Activated CD4-positive, alpha-beta T cell treated with anti-CD3 and anti-CD28 coated beads, Interleukin-2, amount 50 U/mL, for 16 hours (primary cell): ENCODE measurements at places on chromosomes 4 and X.

DNA sequence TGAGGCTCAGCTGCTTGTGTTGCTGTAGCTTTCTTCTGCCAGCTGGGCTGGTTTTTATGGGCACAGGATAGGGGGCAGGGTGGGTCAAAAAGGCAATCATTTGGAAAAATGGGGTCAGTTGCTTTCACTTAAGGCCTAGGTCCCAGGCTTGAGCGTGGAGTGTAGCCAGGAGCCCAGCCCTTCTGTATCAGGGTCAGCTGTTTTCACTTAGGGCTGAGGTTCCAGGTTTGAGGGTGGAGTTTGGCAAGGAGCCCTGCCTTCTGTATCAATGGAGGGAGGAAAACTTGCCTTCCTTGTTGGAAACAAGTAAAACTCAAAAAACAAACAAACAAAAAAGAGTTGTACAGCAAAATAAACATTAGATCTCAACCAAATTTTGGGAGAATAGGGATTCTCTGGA is 37.0 kb upstream of the UGT8 start:
- DNase-seq = no peak

GRCh38 chrX:75273483-75273882 is 402 bp upstream of the UPRT start:
- DNase-seq = no peak

GRCh38 chr4:184750926-184751584 is 17.2 kb upstream of the CENPU start:
- DNase-seq = no peak

DNA sequence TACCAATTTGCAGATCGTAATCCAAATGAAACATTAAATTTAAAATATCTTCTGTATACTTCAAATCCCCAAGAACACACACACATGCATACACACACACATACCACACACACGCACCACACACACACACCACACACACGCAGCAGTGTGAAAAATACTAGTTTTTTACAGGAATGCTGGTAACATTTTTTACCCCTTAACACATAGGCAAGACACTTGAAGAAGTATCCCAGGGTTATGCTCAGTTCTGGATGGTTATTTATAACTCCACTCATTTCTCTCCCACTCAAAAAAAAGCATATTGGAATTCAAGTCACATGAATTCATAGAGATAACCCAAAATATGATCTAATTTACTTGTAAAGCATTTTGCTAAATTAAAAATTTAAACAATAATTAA is 325.5 kb upstream of the SLC7A11 start:
- DNase-seq = no peak

DNA sequence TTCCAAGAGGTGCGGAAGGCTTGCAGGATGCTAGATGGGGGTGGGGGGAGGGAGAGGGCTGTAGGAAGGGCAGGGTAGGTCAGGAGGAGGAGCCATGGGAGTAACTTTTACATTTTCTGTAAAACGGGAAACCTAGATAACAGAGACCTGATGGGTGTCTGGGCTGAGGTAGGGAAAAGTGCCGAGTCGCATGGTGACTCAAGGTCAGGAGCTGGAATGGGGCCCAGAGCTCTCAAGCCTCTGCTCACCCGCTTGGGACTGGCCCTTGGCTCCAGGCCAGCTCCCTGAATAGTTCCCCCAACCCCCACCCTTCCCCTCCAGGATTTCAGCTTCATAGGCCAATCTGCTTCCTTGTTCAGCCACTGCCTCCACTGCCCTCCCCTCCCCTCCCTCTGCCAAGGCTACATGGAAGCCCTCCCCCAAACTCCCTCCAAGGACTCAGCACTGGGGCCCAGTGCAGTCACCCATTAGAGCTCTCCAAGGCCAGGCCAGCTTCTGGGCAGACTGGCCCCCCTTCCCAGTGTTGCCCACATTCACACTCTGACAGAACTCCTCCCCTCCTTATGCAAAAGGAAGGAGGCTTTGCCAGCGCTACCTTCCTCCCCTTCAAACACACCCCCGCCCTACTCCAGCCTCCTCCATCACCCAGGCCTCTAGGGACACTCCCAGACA is 43.6 kb downstream of the TSC22D3 start:
- no peak for DNase-seq

- DNase-seq = no peak
Observed at GRCh38 chr4:112951362-112952312, 97.8 kb upstream of the ANK2 start.

DNA sequence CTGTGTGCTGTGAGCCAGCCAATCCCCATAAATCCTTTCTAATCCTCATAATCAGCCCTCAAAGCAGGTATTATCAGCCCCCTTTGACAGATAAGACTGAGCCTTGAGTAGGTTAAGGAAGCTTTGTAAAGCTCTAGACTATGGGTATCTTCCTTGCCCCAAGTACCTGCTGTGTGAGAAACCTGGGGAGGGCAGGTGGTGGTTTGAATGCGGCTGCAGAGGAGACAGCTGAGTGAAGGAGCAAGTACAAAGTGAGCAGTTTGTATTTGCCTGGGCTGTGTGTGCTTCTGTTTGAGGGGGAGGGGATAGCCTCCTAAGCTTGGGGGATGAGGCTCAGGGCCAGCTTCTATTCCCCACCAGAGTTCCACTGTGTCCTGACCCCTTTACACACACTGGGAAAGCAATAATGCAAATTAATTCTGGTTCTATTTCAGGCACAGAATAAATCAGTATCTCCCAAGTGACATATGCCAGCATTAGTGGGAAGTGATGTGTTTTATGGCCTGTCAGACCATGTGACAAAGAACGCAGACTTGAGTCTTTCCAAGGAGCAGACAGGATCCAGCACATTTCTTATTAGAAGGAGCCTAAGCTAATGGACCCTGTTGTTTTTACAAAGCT is 63.5 kb downstream of the EVC start:
- DNase-seq = no peak

DNA sequence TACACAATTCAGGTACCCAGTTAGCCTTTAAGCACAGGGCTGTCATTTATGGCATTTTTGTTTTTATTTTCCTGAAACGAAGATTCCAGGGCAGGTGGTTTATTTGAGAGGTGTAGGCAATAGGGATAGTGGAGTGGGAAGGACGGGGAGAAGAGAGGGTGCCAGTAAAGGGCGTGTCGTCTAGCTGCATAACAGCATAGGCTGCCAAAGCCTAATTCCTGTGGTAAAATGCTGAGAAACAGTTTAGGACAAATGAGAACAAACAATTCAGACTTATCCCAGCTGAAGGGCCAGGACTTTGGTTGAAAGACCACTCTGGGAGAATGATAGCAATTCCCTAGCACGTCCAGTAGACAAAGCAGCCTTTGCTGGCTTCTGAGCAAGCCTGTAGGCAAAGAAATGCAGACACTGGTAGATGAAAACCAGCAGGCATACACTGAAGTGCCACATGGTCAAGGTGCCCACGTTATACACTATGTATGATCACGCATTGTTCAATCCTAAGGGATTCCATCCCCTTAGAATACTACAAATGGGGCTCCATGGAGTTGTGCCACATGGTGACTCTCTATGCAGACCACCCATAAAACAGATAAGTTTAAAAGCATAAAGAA is 70.6 kb downstream of the PKD2 start:
- no peak for DNase-seq
